Activated CD8-positive, alpha-beta memory T cell treated with anti-CD3 and anti-CD28 coated beads for 24 hours (primary cell): ENCODE measurements at places on chromosomes 2 and 18.

DNA sequence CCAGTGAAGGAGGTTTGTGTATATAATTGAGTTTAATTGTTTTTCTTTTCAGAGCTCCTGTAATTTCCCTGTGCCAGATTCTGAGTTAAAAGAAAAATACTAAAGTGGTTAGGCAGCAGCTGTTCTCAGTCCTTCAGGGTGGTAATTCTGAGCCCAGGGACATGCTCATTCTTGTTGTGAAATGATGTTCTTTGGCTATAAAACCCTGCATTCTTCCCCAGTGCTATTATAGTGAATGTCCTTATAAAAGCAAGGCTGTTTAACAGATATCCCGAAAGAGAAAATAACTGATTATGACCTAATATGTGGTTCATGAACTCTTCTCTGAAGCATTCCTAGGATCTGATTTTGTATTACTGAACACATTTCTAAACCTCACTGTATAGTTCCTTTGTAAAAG is 34.0 kb downstream of the ADAM23 start:
- DNase-seq: no peak

GRCh38 chr2:62254424-62255266 is 58.7 kb downstream of the B3GNT2 start:
- DNase-seq: no peak

- DNase-seq: no peak
These were observed 32.8 kb upstream of the IL1B start for GRCh38 chr2:112869258-112869842.

DNA sequence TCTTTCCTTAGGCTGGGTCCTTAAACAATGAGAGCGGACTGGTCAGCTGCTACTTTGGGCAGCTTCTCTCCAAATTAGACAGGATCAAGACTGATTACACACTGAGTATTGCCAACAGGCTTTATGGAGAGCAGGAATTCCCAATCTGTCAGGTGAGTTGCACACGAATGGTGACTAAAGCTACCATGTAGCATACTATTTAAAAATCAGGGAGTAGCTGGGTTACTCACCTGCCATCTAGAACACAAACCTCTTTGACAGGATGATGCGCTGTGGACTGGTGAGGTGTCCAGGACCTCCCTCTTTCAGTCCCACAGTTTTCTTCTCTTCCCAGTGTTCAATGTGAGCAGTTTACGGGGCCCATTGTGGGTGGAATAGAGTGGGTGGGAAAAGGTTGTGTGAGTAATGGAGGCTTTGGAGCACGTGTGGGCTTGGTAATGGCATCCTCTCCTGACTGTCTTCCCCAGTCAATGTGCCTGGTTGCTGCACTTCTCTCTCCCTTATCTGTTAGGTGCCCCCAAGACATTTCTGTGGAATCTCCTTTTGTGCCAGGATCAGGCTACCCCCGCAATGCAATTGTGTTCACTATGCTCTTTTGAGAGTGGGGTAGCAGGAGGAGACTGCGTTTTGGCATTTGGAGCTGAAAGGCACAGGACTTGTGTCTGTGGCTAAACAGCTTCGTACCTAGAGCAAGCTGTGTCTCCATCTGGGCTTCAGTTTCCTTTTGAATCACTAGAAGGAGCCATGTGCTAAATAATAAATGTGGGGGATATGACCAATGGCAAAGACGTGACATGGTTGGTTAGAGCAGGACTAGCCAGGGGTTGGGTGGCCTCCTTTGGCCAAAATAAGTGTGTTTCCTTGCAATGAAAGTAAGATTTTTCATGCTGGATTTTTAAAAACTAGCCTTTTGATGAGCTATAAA is 17.7 kb downstream of the SERPINB12 start:
- DNase-seq: no peak

DNA sequence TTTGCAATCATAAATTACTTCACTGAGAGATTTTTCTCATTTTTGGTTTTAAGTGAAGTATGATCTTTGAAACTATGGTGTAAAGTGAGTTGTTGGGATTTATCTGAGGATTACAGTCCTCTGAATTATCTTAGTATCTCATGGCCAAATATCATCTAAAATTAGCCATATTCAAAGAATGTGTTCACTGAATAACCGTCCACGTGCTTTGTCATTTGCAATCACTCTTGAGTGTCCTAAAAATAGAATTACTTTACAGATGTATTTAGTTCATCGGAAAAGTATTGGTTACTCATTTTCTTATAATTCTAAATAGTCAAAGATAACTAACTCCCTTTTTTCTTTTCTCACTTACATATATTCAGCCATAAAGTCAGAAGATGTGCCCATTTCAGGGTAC is 141.2 kb downstream of the RTN4 start:
- no peak for DNase-seq

DNA sequence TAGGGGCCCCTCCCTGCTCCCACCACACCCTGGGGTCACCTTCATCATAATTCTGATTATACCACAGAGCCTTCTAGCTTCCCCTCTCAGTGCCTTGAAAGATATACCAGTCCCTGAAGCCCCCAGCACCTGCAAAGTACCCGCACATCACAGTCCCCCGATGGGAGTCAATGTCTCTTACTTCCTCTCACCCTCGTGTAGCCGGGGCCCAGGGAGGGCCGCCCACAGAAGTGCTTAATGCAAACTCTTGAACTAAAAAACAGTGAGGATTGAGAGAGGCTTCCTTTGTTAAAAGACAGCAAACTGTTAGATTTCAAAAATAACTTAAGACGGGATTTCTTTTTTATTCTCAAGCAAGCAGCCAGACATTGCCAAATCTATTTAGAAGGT is 76.5 kb downstream of the SFXN5 start:
- peak; percentile 46 for DNase-seq

DNA sequence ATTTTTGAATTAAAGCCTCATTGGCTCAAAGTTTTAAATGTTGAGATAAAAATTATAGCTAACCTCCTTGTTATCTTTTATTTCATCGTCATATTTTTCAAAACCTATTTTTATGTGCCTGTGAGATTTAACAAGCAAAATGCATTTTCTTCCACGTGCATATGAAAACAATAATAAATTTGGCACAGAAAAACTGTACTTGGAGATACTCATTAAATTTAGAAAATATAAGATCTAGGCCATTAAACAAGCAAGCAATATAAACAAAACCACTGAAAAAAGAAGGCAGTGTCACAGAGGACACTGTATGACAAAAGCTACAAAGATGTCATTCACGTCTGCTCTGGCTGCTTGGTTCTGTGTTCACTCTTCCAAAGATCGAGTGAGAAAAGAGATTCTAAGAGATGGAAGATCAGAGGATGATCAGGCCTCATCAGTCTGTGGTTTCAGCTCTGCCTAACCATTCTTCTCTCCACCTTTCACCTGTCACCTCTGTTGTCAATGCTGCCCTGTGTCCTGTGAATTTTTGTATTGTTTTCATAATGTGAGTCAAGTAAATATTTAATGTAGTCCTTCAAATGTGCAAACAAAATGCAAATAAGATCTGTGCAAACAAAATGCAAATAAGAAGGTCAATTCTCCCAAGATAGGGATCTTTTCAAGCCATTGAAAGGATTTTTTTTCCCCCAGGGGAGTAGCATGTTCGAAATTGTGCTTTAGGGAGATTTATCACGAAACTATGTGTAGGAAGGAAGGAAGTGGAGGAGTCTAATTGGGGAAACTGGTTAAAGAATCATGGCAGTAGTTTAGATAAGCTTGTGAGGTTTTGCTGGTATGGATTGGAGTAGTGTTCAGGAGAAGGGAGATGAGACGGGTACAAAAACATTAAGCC is 138.7 kb upstream of the RBMS1 start:
- no peak for DNase-seq

DNA sequence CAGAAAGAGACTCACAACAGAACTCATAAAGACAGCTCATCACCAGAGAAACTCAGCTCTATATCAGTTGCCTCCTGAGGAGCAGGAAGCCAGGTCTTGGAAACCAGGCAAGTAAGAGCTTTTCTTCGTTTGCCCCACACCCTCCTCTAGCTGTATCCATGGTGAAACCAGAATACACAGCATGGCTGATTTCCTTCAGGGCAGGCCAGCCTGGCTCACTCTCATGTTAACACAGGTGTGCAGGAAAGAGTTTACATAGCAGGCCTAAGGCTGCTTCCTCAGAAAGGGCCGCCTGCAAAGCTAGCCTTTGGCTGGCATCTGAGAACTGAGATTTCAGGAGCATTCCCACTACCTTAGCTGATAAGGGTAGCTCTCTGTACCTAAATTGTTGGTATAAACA is 65.7 kb downstream of the KLHL14 start:
- DNase-seq: no peak

- no peak for DNase-seq
These were observed 1511.2 kb upstream of the ZEB2 start for GRCh38 chr2:146031158-146031557.

- no peak for DNase-seq
These were observed 44.7 kb downstream of the ANKRD44 start for GRCh38 chr2:197265924-197266323.

DNA sequence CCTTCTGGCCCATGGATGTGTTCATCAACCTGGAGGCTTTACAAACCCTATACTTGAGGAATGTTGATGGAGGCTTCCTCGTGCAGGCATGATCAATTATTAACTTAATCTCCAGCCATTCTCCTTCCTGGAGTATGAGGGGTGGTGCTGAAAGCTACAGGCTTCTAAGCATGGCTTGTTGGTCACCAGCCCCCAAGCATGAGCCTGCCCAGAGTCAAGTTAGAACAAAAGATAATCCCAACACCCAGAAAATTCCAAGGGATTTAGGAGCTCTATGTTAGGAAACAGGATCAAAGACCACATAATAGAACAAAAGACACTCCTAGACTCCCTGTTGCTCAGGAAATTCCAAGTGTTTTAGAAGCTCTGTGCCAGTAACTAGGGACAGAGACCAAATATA is 63.1 kb downstream of the FAM171B start:
- DNase-seq: no peak

GRCh38 chr18:33152376-33152775 is 288.1 kb downstream of the CCDC178 start:
- no peak for DNase-seq

DNA sequence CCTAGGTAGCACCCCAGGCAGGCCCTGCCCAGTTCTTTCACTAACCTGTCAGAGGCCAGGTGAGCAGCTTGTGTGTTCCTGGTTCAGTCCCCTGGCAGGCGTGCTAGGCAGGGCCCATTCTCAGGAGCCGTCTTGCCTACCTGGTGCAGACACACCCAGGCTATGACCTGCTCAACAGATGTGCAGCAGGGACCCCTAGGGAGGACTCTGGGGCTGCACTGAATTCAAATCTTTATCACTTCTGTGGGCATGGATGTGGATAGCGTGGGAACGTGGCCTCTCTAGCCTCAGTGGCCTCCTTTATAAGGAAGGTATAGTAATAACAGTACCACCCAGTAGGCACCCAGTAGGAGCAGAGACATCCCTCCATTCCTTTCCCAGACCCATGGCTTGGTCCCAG is 48.4 kb downstream of the PLEKHB2 start:
- no peak for DNase-seq

DNA sequence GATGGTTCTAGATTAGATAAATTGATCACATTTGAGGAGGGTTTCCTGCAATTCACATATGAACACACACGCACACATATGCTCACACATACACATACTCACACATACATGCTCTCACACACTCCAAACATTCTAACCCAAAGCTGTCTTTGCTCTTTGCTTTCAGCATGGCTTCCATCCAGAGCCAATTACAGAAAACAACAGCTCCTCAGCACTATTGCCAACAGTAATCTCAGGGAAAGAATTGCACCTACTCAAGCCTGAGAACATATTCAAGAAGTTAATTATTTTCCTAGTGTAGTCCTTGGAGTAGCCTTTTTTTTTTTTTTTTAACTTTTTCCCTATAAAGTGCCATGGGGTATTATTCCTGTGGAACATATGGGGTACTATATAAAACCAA is 246.9 kb upstream of the PARD3B start:
- DNase-seq: no peak

- no peak for DNase-seq
These were observed 11.3 kb downstream of the TANC1 start for GRCh38 chr2:158979772-158980171.

DNA sequence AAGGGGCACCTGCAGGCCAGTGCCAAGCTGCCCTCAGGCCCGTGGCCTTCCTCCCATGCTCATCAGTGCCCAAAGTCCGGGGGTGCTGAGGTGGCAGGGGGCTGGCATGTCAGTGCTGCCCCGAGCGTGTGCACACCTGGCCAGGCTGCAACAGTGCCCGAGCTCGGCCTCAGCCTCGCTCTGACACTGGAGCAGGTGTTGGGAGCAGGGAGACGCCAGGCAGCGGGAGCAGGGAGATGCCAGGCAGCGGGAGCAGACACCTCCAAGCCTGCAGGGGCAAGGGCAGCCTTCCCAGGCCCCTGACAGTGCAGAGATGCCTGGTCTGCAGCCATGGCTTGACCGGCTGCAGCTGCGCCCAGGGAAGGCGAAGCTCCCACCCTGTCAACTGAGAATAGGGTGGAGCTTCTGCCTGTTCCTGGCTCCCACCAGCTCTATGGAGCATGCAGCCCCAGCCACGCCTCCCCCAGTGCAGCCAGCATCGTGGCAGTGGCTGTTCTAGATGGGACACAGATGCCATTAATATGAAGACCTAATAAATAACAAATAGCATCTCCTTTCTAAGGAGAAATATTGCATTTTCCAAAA is 82.4 kb downstream of the DTNB start:
- DNase-seq: no peak

DNA sequence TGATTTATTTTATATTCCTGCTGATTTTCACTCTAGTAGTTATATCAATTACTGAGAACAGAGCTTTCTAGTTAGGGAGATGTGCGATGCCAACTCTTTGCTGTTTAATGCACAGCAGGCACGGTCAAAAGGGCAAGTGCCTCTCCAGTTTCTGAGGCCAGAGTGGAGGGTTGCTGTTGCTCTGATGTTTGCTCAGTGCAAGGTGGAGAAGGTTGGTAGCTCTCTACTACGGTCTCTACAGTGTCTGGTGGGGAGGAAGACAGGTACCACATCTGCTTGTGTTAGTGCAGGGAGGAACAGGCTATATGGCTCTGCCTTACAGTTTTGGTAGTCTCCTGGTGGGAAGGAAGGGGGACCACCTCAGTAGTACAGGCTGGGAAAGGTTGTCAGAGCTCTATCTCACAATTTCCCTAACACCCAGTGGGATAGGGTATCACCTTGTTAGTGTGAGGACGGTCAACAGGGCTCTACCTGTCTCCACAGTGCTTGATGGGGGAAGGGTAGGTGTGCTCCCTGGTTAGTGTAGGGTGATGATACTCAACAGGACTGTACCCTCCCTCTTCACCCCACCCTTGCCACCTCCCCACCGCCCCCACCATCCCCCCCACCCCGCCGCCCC is 85.9 kb downstream of the FANCL start:
- no peak for DNase-seq

DNA sequence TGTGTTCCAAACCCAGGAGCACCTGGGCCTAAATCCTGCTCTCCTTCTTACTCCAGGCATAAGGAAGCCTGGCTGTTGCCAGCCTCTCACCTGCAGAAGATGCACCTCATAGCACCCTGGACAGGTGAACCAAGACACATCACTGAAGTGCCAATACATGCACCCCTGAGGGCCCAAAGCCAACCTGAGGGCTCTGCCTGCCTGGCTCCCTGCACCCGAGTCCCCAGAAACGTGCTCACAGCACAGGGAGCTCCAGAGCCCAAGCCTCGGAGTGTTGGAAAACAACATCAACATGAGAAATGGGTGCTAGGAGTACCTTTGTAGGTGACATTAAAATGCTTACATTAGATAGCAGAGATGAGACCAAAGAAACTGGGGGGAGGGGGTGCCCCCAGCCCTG is 96.3 kb upstream of the RAB6C start:
- DNase-seq: no peak
